M059J (cell line): ENCODE measurements at places on chromosomes 6 and 20. TPM values are rescaled to one million over a fixed set of nuclear protein-coding genes. Genes with fewer than 3 reads are reported as not detected.

DNA sequence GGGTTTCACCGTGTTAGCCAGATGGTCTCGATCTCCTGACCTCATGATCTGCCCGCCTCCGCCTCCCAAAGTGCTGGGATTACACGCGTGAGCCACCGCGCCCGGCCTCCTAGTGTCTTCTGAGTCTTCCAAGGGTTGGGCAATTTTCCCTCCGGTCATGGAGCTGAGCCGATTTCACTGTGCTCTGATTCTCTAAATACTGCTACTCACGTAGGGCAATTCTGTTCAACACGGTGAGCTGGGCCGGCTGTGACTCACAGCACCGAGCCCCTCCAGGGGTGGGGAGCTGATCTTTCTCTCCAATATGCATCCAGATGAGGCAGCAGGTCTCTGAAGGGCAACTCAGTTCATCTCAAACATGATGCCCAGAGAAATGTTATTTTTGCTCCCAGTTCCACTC lies 71.6 kb upstream of the CD93 start:
- DNase-seq, result peak; percentile 98

GRCh38 chr6:142444881-142445301 lies 143.1 kb downstream of the ADGRG6 start:
- peak; percentile 39 for DNase-seq

DNA sequence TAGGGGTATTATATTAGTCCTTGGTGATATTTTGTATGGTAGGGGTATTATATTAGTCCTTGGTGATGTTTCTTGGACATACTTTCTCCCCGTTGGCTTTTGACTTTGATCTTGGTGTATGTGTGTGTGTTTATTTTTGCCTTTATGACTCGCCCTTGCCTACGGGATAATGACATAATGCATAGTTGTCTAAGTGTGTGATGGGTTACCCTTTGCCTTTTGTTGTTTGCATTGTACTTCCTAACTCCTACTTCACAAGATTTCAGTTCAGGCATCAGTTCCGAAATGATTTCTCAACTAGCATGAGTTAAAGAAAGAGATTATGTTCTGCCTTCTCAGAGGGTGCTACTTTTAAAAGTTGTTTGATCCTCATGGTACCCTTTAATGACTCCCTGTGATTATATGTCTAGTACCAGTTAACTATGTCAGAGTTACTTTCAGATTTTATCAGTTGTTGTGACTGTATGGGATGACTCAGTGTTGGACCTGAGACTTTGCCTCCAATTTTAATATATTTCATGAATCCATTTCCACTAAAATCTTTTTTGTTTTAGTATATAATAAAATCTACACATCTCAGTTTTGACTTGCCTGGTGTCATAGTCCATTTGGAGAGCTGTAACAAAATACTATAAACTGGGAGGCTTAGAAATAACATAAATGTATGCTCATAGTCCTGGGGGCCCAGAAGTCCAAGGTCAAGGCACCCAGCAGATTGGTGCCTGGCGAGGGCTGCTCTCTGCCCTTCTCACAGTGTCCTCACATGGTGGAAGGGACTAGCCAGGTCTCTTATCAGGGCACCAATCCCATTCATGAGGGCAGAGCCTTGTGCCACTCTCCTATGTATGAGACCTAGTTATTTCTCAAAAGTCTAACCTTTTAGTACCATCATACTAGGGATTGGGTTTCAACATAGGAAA lies 34.1 kb downstream of the CDYL start:
- DNase-seq, result peak; percentile 87

DNA sequence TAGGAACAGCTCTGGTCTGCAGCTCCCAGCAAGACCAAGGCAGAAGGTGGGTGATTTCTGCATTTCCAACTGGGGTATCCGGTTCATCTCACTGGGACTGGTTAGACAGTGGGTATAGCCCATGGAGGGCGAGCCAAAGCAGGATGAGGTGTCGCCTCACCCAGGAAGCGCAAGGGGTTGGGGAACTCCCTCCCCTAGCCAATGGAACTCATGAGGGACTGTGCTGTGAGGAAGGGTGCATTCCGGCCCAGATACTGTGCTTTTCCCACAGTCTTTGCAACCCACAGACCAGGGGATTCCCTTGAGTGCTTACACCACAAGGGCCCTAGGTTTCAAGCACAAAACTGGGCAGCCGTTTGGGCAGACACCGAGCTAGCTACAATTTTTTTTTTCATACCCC lies 21.8 kb downstream of the HDDC2 start:
- no peak for DNase-seq

- peak; percentile 94 for DNase-seq
Observed at GRCh38 chr20:32737371-32738223, 5.7 kb downstream of the COMMD7 start.

DNA sequence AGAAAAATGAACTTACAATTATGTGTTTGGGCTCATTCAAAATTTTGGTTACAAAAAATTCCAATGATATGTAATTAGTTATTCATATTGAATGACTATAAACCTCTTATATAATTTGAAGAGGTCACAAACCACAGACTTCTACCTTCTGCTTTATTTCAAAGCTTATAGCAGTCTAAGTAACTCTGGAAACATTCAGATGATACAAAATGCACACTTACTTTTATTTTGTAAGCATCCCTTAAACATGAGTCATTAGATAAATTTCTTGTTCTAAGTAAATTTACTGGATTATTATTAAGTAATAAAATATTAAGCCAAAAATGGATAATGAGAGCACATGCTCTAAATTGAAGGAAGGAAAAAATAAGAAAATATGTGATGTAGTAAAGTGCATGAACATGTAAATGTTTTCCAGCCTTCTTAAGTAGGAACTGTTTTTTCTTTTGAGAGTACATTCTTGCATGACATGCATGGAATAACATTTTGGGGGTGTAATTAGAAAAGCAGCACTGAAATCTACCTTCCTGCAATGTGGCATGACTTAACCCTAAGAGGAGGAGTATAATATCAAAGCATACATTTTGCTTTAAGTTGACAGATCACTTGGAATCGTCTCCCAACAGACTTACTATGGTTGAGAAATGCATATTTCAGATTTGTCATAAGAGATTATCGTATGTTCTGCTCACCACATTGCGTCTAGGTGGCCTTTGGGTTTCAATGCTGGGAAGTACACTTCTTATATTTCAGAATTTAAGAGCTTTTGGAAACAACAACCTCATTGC lies 372.7 kb upstream of the HSF2 start:
- no peak for DNase-seq

DNA sequence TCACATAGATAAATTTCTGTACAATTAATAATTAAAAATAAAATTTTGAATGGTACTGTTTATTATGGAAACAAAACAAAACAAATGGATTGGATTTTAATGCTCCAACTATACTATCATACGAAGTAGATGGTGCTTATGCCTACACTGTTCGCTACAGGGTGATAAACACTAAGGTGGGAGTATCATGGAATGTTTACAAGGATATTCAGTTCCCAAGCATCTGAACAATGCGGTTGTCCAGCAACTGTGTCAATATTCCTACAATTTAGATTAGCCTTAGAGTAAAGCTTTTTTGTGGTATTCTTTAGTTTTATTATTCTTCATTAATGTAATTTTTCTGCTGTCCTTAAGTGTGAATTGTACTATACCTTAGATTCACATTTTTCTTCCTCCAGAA lies 105.1 kb downstream of the MMS22L start:
- DNase-seq, result no peak

GRCh38 chr20:31594558-31595379 lies 10.3 kb upstream of the ID1 start:
- DNase-seq, result peak; percentile 72

DNA sequence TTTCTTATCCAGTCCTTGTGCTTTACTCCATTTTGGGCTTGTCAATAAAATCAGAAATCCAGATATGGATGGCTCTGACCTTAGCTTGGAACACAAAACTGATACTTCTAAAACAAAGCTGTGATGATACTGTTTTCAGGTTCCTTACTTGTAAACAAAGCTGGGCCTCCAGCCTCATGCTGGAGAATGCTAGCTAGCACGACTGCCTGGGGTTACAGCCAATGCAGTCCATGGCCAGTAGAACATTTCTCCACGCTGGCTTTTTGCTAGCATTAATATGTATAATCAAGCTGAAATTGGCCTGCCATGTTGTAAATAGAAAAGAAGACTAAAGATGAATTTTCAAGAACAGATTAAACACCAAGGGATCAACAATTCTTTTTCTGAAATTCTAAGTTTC lies 63.9 kb downstream of the MTHFD1L start:
- no peak for DNase-seq

DNA sequence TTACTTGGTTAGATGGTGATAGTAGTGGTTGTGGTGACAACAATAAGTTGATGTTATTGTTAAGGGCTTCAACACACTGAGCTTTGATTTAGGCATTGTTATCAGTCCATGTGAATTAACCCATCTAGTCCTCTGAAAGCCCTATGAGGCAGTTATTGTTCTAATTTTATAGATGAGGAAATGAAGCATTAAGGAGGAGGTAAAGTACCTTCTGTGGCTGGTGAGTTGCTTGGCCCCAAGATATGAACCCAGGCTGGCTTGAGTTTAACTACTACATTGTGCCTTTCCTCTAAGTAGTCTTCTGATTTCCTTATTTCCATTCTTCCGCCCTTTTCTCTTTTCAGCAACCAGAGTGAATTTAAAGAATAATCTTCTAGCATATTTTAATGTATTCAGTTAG lies 81.7 kb downstream of the QKI start:
- no peak for DNase-seq

Gene GPSM3
- 12.9 and 13.9 TPM in 2 replicates for total RNA-seq

Gene FOXS1
- total RNA-seq, result 0.12 TPM in 1 of 2 replicates, not detected in the other

Gene VSTM2L
- 1.0 and 4.2 TPM in 2 replicates for total RNA-seq

Gene CLPSL2
- total RNA-seq, result not detected in 2 replicates

Gene NKX2-4
- 0.86 and 1.2 TPM in 2 replicates for total RNA-seq

Gene CLDN20
- total RNA-seq, result not detected in 2 replicates

Gene OPRL1
- total RNA-seq, result 0.59 TPM in 1 of 2 replicates, not detected in the other
